ENCODE measurements at places on chromosomes 3 and 15. TPM values are rescaled to one million over a fixed set of nuclear protein-coding genes. Genes with fewer than 3 reads are reported as not detected.

DNA sequence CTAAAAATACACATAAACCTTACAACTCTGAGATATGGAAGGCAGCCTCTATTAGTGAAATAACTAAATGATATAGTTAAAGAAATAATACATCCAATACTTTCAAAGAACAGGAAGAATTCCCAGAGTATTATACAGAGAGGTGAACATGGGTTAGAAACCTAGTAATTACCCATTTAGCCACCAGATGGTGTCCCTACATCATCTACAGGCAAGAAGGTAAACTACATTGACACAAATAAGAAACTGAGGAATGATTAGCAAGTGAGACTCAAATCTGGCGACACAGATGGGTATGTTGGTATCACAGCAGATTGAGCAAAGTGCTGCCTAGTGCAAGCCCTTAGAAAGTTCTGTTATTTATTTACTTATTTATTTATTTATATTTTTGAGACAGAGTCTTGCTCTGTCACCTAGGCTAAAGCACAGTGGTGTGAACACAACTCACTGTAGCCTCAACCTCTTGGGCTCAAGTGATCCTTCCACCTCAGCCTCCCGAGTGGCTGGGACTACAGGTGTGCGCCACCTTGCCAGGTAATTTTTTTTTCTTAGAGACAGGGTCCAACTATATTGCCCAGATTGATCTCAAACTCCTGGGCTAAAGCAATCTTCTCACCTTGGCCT lies 28.2 kb downstream of the NEK4 start:
- peak; percentile 26 for DNase-seq

ISLR gene
- not detected for total RNA-seq

- DNase-seq: no peak
Measured at GRCh38 chr3:169161011-169161410, 502.5 kb downstream of the MECOM start.

GRCh38 chr15:67110958-67111864 lies 45.8 kb downstream of the SMAD3 start:
- DNase-seq: no peak

AP4E1 gene
- total RNA-seq: 13.9 TPM

- DNase-seq: peak; percentile 79
Measured at GRCh38 chr15:40633178-40633577, 39.1 kb downstream of the KNL1 start.

- no peak for DNase-seq
Measured at GRCh38 chr15:90956274-90957030, 1.8 kb downstream of the RCCD1 start.

DNA sequence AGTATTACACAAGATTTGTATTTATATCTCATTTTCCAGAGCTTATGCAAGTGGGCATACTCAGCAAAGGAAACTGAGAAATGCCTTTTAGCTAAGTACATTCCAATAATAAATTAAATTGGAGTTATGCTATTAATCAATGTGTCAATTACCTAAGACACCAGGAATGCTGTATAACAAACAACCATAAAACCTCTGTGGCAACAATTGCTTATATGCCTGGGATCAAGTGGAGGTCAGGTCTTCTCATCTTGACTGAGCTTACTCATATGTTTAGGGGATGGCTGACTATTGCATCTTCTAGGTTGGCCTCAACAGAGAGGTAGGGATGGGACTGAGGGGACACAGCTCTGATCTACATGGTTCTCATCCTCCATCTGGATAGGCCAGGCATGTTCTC lies 30.7 kb downstream of the CD200R1L start:
- peak; percentile 46 for DNase-seq

DNA sequence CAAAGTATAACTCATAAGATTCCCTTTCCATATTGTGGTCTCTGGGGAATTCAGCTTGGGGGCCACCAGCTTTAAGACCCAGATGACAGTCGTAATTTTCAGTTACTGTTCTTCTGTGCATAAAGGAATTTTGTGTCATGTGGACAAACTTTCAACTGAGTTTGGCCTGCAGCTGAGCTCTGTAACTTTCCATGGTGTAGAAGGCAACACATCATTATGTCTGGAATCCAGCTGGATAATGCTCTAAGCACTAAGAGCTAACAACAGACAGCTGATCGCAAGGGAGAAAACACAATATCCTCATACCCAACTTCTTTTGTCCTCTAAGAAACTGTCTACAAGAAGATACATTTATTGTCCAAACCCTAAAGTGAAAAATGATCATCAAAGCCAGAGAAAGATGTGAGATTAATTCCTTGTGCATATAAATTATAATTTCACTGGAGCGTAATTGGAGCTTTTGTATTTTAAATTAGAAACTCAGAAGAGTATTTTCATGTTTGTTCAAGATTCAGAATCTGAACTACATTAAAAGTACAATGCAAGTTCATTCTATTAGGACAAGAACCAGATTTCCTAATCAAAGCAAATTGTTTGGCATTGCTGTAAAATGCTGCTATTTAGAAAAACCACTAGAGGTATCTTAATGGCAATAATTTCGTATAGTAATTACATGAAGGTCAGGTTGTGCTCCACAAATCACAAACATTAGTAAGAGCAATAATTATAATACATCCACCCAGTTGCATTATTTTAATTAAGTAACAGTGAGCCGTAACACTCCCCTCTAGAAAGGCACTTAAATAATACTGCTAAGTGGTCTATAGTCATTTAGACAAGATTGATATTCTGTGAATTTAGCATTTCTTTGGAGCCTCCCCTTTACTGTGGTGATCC lies 218.8 kb downstream of the ATP8B4 start:
- DNase-seq: no peak

- DNase-seq: peak; percentile 53
Measured at GRCh38 chr3:193982258-193982659, 153.7 kb upstream of the HES1 start.

- DNase-seq: peak; percentile 95
Measured at GRCh38 chr3:102979682-102980354, 545.0 kb downstream of the ZPLD1 start.

DNA sequence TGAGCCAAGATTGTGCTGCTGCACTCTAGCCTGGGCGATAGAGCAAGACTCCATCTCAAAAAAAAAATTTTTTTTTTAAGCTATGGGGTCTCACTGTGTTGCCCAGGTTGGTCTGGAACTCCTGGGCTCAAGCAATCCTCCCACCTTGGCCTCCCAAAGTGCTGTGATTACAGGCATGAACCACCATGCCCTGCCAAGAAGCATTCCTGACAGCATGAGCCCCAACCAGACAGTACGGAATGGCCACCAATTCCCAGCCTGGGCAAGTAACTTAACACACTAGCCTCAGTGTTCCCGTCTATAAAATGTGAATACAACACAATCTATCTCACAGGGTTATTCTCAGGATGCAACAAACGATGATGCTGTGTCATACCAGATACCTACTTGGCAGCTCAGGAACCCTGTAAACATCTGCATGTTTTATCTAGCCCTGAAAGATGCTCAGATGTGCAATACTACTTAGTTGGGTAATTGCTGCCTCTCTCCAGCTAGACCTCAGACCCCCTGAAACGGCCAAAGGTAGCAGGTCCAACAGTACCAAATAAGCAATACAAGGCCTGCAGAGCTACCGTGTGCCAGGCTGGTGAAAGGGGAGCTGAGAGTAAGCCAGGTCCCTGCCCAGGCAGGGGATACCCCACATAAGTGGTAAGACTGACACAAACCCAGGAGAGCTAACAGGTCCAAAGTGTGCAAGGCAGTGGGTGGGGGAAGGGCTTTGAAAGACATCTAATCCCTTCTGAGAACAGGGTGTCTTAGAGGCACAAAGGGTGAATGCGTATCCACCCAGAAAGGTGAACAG lies 1.9 kb downstream of the TKT start:
- no peak for DNase-seq

DNA sequence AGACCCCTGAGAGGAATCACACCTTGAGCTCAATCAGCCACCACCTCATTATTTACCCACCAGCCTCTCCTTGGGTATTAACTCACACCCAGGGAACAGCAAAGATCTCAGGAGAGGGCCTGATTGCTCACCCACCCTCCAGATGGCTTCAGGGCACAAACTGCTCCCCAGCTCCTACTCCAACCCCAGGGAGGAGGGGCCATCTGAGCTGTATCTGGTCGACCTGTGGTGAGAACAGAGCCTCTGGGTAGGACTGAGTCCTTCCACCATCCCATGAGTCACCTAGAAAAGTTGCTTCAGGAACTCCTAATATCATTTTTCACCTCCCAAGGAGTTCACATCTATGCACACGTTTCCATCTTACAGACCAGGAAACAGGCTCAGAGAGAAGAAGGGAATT lies 44.8 kb upstream of the HES1 start:
- DNase-seq: peak; percentile 100

TBC1D2B gene
- total RNA-seq: 14.6 TPM

DNA sequence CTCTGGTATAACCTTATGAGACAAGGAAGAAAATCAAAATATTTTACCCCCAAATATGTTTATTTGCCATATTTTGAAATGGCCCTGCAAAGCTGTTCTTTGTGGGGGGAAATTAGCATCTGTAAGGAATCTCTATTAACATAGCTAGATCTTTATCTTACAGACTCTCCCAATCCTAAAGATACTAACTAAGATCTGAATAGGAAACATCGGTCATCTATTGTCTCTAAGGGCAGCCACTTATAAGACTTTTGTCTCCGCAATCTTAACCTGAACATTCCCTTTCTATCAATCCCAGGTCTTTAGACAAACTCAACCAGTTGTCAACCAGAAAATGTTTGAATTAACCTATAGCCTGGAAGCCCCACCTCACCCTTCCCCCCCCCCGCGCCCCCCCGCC lies 21.2 kb downstream of the UMPS start:
- no peak for DNase-seq

DNA sequence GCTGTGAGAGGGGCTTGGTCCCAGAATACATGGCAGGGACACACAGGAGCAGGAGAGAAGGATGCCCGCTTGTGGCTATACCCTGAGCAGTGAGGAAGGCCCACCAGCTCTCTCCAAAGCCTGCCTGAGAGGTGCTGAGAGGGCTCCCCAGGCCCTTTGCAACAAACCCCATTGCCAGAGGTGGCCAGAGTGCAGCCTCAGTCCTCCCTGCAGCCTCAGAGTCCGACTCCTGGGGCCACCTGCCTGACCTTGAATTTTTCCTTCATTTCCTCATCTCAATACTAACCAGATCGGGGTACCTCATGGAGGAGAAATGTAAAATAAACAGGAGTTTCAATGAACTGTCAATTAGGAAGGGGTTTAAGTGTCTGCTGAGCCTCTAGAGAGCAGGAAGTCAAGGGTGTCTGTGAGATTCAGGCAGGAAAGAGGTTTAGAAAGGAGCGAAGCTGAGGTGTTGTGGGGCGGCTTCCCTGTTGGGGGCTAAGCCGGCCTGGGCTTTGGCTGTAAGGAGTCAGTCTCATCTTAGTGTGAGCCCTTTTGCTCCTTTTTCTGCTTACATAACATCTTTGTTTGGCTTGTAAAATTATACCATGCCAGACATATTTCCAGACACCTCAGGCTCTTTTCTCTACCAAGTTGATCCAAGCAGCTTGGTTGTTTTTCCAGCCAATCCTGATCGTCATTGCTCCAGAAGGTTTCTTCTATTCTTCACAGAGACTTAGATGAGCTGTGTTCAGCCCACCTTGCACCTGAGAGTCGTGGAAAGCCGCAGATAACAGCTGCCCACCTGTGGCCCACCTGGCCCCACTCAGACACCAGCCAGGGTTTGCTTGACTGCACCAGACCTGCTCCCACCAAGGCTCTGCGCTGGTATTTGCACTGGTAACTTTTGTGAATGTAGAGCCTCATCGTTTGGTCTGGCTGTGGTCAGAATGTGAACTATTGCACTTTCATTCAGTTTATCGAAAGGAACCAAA lies 36.7 kb downstream of the CMTM7 start:
- no peak for DNase-seq

DNA sequence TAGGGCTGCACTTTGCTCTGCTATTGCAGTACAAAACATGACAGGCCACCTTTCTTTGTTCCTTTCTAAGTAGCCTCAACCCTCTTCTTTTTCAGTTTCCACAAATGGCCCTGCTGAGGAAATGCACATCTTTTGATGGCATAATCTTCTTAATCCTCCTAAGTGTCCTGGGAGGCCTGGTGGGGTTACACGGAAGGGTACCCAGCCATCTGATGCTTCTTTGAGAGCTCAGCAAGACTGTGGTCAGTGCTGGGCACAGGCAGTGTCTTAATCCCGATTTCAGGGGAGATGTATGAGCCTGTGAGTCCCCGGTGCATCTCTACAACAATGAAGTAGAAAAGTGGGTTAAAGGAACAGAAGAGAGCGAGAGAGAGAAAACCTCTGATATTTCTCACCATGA lies 404.8 kb downstream of the GRM7 start:
- no peak for DNase-seq

WNT7A gene
- total RNA-seq: 0.15 TPM

ZNF80 gene
- total RNA-seq: not detected

PLA2G4E gene
- total RNA-seq: not detected

- no peak for DNase-seq
Measured at GRCh38 chr3:13432093-13432492, 12.0 kb upstream of the NUP210 start.

CD276 gene
- total RNA-seq: 92.9 TPM

DNA sequence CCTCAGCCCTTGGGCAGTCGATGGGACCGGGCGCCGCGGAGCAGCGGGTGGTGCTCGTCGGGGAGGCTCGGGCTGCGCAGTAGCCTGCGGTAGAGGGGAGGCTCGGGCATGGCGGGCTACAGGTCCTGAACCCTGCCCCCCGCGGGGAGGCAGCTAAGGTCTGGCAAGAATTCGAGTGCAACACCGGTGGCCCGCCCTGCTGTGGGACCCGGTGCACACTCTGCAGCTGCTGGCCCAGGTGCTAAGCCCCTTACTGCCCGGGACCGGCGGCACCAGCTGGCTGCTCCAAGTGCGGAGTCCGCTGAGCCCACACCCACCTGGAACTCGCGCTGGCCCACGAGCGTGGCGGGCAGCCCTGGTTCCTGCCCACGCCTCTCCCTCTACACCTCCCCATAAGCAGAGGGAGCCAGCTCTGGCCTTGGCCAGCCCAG lies 377.7 kb upstream of the RBMS3 start:
- no peak for DNase-seq

TRPM1 gene
- 0.02 TPM for total RNA-seq

DNA sequence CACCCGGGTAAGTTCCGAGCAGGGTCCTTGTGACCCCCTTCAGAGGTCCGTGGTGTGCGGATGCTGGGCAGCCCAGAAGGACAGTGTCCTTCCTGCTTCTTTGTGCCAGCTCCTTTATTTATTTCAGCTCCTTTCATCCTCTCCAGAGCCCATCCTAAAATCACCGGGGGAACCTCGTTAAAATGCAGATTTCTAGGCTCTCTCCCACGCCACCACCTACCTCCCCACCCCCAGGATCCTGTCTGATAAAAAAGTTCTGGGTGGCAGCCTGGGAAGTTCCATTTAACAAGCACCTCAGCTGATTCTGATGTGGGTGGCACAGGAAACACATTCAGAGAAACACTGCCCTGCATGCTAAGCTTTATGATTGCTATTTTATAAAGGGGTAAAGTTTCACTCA lies 12.5 kb upstream of the IGF1R start:
- no peak for DNase-seq

SEMA5B gene
- total RNA-seq: not detected

- DNase-seq: no peak
Measured at GRCh38 chr3:38617586-38617985, 31.9 kb downstream of the SCN5A start.

RTP3 gene
- total RNA-seq: 0.20 TPM

FEZF2 gene
- total RNA-seq: not detected

All from M059J (cell line).